ENCODE measurements at places on chromosomes 3 and 15. TPM values are rescaled to one million over a fixed set of nuclear protein-coding genes. Genes with fewer than 3 reads are reported as not detected.
A peak's percentile ranks its signal among the peaks of the same experiment; 100 is the strongest.

DNA sequence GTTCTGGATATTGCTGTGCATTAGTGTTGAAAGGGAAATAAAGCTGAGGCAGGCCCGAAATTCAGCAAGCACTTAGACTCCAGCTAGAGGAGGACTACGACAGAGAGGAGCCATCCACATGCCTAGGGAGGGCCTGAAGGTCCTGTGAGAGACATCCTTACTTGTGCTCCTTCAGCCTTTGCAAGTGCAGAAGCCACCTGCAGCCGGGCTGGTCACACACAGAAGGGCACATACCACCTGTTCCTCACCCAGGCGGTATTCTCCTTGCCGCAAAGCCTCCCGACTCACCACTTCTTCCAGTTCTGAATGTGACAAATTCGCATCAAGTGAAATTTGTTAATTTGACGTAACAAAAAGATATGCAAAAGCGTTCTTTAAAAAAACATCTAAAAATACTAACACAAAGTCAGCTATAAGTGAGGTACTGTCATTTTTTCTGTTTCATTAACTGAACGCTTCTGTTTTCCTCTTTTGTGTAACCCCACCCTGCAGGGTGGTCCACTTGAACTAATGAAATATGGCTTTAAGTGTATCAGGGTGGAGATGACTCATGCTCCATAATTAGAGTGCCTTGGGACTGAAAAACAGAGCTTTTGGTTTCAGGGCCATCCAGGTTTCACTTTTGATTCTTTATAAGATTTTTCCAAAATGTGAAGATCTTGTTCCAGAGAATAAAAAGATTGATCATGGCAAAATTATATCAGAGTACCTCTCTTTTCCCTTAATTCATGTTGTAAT is 467.9 kb upstream of the ATP11B start:
- peak; percentile 62 for DNase-seq

P2RY13 gene
- not detected for total RNA-seq

- peak; percentile 9 for DNase-seq
Observed at GRCh38 chr15:42490291-42490670, 660 bp downstream of the ZNF106 start.

DNA sequence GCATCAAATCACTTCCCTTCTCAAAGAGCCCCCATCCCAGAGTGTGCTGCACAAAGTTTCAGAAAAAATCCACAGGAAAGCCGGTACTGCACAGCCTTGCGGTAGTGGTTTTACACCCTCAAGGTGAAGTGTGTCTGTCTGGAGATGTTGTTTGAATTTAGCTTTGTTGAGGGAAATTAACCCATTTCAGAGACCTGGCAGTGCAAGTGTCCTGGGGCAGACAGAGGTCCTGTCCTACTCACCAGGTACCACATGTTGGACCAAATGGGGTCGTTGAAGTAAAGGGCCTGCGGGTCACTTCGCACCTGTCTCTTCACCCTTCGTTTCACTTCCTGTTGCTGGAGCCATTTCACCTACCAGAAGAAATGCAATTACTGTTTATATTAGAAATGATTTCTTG is 57.8 kb downstream of the PCSK6 start:
- DNase-seq = no peak

DNA sequence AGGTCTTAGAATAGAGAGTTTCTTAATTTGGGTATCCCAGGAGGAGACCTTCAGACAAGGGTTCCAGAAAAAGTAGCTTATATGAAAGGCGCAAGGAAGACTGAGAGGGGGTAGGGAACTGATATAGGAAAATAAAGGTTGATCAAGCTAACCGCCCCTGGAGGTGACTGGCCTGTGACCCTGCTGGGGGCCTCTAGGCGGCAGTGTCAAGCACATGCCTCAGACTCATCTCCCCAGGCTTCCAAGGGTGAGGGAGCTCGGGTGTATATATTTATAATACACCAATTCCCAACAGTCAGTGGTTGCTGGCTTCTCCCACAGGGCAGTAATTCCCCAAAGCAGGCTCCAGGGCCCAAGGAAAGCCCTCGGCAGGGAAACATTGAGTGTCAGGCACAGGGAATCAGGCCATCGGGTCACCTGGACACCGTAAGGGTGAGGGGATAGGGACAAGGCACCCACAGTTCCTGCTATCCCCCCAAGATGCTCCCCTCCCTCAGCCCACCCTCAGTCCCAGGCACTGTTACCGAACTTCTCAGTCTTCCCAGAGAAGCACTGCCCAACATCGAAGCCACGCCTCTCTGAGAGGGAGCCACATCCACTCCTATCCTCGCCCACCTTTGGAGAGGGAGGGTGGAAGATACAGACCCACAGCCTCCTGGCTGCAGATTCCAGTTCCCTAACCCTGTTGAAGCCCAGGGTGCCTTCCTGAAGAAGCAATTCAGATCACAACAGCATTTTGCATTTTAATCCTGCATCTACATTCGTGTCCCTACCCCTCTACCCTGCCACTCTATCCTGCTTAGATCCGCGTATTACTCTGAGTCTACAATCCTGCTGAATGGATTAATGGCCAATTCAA is 19.5 kb upstream of the CAV3 start:
- no peak for DNase-seq

DNA sequence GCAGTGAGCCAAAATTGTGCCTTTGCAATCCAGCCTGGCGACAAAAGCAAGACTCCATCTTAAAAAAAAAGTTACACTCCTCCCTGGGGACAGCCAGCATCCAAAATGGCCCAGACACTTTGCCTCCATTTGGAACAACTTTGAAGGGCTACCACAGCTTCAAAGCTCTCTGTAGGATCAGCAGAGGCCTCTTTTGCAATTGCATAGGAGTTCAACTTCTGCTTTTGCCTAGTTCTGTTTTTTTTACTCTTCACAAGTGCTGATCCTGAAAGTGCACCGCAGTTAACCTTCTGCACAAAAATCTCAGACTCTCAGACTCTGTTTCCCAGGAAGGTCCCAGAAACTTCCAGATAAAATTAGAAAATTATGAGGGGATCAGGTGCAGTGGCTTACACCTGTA is 25.2 kb upstream of the SLC4A7 start:
- no peak for DNase-seq

GRCh38 chr3:183038221-183038620 is 57.9 kb upstream of the DCUN1D1 start:
- DNase-seq = peak; percentile 97

- no peak for DNase-seq
Observed at GRCh38 chr15:80659375-80659774, 35.7 kb upstream of the ABHD17C start.

MCF2L2 gene
- 0.25 TPM for total RNA-seq
